ENCODE measurements at places on chromosomes 2 and 18.
A peak's percentile ranks its signal among the peaks of the same experiment; 100 is the strongest.

DNA sequence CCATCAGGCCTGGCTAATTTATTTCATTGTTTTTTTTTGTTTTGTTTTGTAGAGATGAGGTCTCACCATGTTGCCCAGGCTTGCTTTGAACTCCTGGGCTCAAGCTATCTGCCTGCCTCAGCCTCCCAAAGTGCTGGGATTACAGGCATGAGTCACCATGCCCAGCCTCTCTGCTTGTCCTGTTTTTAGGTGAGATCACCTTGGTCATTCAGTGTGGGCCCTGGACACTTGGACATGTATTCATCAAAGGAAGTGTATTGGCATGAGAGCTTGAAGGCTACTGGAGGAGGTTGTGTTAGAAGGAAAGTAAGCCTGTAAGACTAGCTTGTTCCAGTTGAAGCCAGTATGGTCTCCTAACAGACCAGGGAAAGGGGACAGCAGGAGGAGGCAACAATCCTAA, 229.2 kb upstream of the RGPD4 start:
- DNase-seq: no peak

- DNase-seq: peak; percentile 46
These were observed 2.2 kb downstream of the TGIF1 start for GRCh38 chr18:3451989-3452749.

- DNase-seq: peak; percentile 49
These were observed 74.5 kb upstream of the YPEL5 start for GRCh38 chr2:30072250-30072842.

DNA sequence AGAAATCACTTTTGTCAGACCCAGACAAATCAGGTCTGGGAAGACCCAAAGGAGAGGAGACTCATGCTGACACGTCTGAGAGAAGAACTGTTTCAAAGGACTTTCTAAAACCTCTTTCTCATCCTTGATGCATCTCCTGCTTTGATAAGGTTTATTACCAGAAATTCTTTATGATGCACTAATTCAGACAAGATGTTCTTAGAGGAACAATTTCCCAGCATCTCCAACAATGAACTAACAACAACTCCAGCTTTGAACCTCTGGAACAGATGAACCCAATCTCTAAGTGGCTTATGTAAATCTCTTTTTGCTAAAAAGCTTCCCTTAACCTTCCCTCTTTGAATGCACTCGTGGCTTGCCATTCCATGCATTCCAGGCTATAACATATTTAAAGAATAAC, 15.9 kb upstream of the SERPINB11 start:
- DNase-seq: no peak

GRCh38 chr2:113263546-113263945, 15.2 kb downstream of the PAX8 start:
- no peak for DNase-seq

GRCh38 chr2:71235930-71236587, 9.2 kb upstream of the PAIP2B start:
- DNase-seq: no peak

- DNase-seq: no peak
These were observed 12.8 kb downstream of the SPEG start for GRCh38 chr2:219447242-219448098.

DNA sequence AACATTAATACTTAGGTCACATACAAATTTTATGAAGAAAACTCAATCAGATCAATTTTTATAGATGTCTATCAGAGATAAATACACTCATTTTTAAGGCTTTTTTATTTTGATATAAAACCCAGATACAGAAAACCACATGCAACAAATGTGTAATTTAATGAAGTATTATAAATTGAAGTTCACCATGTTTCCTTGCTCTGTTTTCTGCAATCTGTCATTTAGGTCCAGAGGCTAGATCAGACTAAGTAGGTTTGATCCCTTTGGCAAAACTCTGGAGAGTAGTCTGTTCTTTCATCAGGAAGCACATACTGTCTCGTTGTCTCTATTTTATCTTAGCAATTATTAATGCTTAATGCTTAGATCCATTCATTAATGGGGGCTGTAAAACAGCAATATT, 841.6 kb downstream of the MBD2 start:
- no peak for DNase-seq

GRCh38 chr2:134347756-134348155, 93.9 kb downstream of the MGAT5 start:
- DNase-seq: no peak

DNA sequence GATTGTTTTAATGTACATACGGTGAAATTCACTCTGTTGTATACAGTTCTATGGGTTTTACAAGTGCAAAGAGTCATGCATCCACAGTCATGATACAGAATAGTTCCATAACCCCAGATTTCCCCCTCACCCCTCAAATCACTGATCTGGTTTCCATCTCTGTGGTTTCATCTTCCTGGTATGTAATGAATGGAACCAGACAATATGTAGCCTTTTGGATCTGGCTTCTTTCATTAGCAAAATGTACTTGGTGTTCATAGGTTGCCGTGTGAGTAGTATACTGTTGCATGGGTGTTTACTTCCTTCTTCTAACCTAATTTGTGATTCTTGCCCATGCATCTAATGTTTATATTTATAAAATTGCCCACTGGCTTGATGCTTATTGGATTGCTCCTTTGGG, 298.7 kb upstream of the NRP2 start:
- no peak for DNase-seq

GRCh38 chr18:45121146-45121545, 440.5 kb downstream of the SETBP1 start:
- DNase-seq: no peak
